HAP-1 (cell line): ENCODE measurements at places on chromosomes 7 and 10.

DNA sequence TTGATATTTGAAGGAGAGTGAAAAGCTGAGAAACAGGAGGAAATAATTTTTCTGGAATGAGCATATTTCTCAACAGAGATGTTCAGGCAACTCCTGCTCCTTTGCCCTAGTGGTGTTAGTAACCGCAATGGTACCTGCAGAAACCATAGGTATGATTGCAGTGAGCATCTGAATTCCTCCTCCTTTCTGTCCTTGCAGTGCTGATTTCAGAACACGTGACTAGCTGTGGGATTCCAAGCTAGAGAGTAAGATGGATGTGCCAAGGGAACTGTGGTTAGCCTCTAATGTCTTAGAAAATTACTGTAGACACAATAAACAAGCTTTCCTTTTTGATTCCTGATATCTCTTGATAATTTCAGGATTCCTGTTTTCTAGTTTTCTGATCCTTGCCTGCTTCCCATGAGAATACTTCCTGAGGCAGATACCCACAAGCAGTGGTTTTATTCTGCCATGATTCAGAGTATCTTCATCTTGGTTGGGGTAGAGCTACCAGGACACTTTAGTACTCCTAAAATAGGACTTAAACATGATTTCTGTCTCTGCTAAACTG is 27.5 kb downstream of the LRGUK start:
- DNase-seq, result no peak

DNA sequence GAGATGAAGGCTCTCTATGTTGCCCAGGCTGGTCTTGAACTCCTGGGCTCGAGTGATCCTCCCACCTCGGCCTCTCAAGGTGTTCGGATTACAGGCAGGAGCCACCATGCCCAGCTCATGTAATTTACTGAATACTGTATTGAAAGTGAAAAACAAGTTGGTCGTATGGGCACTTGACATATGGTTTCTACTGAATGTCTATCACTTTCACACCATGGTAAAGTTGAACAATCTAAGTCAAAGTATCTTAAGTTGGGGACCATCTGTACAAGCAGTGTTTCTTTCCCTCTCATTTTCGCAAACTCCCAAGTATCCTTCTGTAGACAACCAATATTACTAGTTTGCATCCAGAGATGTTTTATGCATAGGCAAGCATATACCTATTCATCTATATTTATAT is 116.6 kb downstream of the TMEM178B start:
- DNase-seq, result no peak

- DNase-seq, result peak; percentile 18
These were observed 97.7 kb downstream of the TAF3 start for GRCh38 chr10:7915923-7916536.

DNA sequence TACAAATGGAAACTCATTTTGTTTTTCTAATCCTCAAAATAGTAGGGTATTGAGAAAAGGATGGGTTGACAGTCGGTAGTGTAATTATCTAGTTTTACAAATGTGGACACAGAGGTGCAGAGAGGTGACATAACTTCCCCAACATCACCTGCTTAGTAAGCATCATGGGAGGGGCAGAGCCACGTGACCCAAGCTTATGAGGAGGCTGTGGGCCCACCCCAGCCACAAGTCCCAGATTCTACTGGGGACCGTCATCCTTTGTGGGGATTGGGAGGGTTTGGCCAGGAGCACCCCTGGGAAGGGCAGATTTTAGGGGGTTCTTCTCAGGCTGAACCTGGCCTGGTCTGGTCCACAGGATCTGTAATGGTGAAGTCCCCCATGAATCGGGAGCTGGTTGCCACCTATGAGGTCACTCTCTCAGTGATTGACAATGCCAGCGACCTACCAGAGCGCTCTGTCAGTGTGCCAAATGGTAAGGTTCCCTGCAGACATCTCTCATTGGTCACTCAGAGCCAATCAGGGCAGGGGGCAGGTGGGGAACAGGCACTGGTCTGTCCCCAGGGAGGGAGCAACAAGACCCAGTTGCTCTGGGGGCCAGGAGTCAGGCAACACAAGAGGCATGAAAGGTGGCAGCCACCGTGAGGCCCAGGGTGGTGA is 23.6 kb upstream of the VSIR start:
- DNase-seq, result no peak

GRCh38 chr10:102702742-102703141 is 11.5 kb downstream of the ARL3 start:
- no peak for DNase-seq

DNA sequence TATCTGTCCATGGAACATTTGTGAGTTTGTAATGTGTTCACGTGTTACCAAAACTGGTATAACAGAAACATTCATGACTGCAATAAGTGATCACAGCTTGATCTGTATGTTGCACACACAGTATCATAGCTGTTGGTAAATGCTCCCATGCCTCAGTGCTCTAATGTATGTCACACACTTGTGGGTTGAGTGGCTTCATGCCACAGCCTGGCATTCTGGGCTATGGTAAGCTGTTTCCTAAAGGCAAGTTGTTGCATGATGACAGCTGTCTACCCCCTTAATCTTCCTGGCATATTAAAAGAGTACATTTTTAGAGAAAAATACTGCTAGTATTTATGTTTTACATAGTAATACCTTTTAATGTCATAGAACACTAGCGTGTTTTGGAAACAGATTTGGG is 35.2 kb downstream of the PRPF18 start:
- DNase-seq, result no peak

DNA sequence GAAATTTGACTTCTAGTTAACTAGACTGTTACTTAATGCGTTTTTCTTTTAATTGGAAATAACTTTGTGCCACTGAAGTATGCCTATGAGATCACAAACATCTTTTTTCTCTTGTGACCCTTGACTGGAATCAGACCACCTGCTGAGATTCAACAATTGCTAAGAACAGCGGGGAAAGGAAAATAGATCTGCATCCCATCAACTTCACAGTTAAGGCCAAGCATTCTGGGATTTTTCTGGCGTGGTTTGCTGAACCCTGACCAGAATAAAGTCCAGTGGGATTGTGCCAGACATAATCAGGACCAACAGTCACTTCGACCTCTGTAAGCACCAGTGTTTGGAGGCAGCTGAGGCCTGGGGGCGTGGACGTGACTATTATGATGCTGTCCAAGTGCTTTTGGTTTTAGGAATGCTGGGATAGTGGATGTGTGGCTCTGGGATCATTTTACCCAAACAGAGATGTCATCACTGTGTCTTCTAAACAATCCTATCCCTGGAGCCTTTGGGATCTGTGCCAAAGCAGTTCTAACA is 373.3 kb upstream of the PRKCQ start:
- no peak for DNase-seq

- no peak for DNase-seq
These were observed 52.0 kb downstream of the KLRG2 start for GRCh38 chr7:139431459-139431858.

DNA sequence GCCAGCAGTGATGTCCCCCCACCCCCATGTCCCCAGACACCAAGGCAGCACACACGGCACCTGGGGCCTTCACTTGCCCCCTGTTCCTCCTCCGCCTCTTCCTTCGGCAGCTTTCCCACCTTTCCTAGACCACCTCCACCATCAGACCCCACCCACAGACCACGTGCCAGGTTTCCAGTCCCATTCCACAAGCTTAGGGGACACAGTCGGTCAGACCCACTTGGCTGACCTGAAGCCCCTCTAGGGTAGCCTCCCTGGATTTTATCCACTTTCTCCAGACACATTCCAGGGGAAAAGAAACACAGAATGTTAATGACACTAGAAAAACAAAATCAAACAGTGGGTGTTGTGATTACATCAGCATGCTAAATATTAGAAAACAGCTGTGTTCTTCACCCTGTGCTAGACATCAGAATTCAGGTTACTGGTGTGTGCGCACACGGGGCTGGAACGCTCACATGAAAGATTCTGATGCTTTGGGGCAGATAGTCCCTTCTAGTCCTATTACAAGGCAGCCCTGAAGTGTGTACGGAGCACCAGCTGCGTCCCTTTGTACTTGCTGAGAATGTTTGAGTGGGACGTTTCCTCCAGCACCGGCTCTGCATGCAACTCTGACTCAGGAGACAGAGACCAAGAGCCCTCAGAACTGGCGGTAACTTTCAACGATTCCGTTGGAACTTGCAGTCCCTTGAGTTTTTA is 75.5 kb upstream of the PPP2R2D start:
- peak; percentile 5 for DNase-seq

DNA sequence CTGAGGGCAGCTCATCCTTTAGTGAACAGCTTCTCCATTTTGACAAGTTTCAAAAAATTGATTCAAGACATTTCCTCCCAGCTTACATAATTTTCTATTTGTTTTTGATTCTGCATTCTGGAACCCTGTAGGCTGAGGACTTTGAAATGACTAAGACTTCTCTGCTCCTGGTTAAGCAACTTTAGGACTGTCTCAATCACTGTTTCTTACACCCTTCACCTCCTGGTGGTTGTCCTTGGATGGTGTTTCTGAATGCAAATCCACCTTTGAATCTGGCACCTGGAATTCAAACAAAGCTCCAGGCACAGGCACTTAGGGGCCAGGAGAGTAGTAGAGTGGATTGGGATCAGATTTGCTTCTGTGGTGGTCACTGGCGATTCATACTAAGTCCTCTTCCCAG is 595.5 kb downstream of the LRMDA start:
- no peak for DNase-seq

DNA sequence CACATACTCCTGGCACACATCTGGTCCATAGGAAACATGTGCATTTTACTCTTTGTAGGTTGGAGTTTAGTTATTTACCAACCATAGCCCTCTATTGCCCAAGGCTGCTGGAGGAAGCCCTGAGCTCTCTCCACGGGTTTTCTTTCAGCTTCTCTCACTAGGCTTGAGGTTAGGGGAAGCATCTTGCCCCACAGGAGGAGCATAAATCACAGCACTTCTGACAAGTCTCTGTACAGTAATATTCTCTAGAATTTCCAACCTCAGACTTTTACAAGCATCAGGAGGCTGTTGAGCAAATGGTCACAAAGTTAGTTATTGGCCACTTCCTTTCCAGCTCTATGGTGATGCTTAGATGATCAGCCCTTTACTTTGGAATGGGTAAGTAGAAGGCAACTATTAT is 122.9 kb upstream of the GLI3 start:
- no peak for DNase-seq

GRCh38 chr10:92847202-92847864 is 987 bp upstream of the EXOC6 start:
- DNase-seq, result no peak

GRCh38 chr7:2162959-2163358 is 69.8 kb downstream of the MAD1L1 start:
- DNase-seq, result no peak

DNA sequence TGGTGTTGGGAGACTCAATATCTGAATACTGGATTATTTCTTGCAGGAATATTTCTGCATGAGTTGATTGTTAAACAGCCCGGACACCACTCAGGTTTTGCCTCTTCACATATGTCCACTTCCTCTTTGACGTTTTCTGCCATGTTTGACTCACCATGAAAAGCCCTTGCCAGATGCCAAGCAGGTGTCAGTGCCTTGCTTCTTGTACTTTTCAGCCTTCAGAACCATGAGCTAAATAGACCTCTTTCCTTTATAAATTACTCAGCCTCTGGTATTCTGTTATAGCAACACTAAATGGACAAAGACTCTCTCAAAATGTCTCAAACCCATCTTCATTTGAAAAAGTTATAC is 24.7 kb upstream of the MACC1 start:
- DNase-seq, result no peak

- no peak for DNase-seq
These were observed 563.6 kb downstream of the TCERG1L start for GRCh38 chr10:130747946-130748345.

DNA sequence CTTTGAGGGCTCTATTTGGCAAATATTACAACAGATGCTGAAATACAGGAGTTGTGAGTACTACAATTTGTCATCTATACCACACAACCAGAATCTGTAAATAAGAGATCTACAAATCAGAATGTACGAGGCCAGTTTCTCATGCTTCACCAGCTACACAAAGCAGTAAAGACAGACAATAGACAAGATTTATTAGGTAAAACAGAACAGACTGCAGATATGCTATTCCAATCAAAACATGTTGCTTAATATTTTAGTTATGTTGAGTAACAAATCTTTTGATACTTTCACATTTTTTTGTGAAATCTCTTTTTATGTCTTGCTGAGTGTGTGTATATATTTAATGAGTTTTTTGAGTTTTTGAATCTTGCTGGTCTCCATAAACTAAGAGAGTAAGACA is 109.1 kb downstream of the CHCHD3 start:
- DNase-seq, result no peak

GRCh38 chr7:902996-903395 is 26.6 kb downstream of the GET4 start:
- no peak for DNase-seq

- DNase-seq, result no peak
These were observed 131.8 kb downstream of the FGFR2 start for GRCh38 chr10:121466424-121466823.

DNA sequence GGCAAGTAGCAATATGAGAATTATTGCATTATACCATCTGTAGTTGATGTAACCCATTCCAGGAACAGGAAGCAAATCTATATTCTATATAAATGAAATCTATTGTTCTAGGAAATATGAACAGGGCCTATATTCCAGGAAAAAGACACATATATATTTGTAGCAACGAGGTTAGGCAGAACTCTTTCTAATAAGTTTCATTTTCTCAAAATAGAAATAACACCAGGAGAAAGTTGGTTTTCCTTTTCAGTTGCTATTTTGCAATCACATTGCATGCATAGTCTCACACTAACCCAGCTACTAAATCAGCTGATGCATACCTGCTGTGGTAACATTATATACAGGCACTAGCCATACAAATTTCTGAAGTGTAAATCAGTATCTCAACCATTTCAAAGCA is 6.2 kb upstream of the IFIT2 start:
- DNase-seq, result no peak

DNA sequence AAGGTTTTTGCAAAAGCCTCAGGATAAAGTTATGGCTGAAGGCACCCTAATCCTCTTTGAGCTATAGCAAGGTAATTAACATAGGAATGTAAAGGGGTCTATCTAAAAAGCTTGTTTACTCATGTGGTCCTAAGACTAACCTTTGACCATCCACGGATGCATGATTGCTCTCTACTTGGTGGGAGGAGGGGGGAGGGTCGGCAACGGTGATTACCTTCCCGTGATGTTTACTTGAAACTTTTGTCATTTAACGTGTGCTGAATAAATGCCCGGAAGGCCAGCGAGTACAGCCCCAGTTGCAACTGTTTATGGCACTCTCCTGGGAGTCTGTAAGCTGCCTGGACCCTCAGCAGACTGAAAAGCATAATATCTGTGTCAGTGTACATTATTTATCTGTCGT is 78.9 kb upstream of the GPR22 start:
- DNase-seq, result peak; percentile 32

GRCh38 chr10:14244147-14244546 is 86.6 kb downstream of the FRMD4A start:
- peak; percentile 34 for DNase-seq

DNA sequence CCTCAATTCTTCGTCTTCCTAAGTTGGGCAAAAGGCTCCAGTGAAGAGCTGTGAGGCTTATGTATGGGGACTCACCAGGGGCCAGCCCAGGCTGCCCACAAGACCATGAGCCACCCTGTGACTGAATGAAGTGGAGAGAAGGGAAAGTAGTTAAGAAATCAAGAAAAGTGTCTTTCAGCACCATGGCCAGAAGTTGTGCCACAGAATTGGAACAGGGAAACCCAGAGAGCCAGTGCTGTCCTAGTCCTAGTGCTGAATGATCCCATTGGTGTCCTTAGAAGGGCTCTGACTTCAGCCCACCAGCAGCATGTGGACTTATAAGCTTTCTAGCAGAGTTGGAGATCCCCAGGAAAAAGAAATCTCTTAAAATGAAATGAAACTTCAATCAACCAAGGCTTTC is 37.0 kb upstream of the CCSER2 start:
- no peak for DNase-seq

- DNase-seq, result no peak
These were observed 228.4 kb downstream of the CUX1 start for GRCh38 chr7:102045681-102046372.

GRCh38 chr10:88866454-88866853 is 13.6 kb upstream of the STAMBPL1 start:
- no peak for DNase-seq
